ENCODE measurements at places on chromosomes 7 and 10.

GRCh38 chr10:73060738-73061635, 35.7 kb downstream of the P4HA1 start:
- DNase-seq = peak; percentile 37

DNA sequence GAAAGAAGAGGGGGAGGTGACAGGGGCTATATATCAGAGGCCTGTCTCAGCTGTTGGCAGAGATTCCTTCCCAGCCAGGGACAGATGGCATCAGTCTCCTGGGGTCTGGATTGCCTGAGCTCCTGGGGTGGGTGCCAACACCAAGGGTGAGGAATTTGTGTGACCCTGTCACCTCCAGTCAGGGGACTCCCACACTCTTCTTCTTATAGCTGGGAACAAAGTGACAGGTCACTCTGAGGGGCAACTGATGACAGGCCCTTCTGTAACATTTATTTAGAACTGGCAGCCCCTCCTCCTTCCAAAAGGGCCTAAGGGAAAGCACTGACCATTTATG, 53.7 kb upstream of the DUSP5 start:
- no peak for DNase-seq

- peak; percentile 55 for DNase-seq
These were observed 98.9 kb downstream of the DYNC1I1 start for GRCh38 chr7:95871075-95871848.

- no peak for DNase-seq
These were observed 221.5 kb upstream of the FOXK1 start for GRCh38 chr7:4460597-4460996.

DNA sequence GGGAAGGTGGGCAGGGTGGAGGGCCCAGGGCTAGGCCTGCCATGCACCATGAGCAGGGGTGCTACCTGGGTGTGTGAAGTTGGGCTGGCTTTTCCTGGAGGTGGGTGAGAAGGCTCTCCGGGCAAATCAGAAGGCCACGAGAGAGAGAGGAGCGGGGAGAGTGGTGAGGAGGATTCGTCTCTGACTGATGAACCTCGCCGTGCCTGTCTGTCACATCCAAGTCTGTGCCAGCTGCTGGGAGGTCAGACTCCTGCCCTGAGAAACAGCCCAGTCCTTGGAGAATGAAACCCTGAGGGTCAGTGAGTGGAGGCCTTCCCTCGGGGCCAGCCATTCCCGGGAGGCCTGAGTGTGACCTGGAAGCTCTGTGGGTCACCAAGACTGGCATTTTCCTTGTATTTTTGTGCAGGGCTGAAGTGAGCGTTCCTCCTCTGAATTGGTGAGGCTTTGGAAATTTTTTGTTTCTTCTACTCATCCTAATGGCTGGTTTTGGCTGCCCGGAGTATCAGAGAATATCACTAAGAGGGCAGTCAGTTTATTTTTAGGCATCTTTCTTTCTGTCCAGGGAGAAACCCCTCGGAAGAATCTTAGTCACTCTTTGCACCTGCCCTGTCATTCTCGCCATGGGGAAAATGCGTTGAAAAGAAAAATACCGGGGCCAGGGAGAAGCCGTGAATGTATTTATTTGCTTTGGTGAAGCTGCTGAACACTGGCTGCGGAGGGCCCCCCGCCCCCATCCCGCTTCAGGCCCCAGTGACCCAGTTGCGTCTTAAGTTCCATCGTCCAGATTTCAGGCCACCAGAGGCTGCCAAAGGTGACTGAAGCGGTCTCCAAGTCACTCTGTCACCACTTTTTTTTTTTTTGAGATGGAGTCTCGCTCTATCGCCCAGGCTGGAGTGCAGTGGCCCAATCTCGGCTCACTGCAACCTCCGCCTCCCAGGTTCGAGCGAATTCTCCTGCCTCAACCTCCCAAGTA, 6.5 kb upstream of the AP5Z1 start:
- no peak for DNase-seq

GRCh38 chr10:124522933-124523871, 61.6 kb downstream of the LHPP start:
- no peak for DNase-seq

DNA sequence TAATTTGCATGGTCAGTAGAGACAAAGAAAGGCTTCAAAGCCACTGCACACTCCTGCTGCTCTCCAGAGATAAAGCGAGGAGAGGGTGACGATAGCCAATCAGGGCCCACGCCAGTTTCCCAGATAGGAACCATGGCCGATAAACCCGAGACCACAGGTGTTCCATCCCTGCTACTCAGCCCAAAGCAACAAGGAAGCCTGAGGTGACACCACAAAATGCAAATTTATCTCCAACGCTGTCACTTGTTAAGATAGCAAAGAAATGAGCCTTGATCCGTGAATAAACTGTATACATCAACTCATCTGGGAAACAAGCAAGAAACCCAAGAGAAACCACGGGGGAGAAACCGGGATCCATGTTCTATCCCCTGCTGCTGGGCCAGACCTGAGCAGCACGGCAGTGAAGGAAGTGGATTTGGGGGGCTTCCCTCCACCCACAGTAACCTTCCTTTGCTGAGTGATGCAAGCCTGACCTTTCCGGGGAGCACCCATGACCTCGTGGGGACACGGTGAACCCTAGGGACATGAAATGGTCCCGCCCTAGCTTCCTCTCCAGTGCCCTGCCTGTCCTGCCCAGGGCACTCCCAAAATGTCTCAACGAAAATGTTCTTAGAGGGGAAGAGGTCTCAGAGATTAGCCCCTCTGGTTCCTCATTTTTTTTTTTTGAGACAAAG, 164.6 kb downstream of the PTPRN2 start:
- no peak for DNase-seq

DNA sequence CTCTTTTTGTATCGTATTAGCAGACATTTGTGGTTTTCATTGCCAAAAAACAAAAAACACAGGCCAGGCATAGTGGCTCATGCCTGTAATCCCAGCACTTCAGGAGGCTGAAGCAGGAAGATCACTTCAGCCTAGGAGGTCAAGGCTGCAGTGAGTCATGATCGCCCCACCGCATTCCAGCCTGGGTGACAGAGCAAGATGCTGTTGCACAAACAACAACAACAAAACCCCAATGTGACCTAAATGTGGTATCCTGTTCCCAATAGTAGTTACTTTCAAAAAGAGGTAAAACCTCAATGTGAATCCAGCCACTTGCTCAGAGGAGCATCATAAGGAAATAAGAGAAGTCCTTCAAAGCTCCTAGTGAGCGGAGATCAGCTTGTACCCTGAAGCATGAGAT, 45.8 kb upstream of the SKAP2 start:
- DNase-seq = peak; percentile 90

- no peak for DNase-seq
These were observed 25.9 kb downstream of the ELFN1 start for GRCh38 chr7:1695800-1696454.

DNA sequence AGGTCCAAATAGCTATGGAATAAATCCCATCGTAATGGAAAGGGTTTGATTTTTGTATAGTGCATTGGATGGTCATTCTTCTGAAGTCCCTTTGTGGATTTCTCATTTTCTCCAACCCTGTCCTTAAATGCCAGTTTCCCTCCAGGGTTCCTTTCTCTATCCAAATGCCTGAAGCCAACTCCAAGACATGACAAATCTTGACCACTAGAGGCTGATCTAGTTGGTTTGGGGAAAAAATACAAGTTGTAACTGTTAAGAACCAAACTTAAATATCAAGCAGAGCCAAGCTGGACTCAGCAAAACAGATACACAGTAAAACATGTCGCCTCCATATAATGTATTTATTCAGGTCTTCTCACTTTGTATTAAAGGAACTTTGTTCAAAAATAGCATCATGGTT, 28.7 kb downstream of the FRMD4A start:
- DNase-seq = peak; percentile 25

DNA sequence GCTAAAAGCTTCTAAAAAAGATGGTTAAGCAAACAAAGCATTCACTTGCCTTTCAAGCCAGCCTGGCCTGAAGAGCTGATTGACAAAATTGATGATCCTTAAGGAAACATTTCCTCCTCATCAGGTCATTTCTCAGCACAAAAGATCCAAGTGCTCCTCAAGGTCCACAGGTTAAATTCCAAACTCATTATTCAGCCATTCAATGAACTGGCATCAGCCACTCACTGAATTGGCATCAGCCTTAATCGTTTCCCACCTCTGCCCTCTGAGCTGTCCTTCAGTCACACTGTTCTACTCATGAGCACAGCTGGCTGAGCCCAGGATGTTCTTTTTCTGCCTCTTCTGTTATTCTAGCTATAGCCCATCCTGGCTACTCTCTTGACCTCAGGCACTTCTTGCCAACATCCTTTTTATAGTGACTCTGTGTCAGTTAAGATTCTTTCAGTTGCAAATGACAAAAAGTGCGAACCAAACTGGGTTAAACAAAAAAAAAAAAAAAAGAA, 147.5 kb downstream of the RAB11FIP2 start:
- DNase-seq = no peak

- DNase-seq = no peak
These were observed 108.2 kb downstream of the LHPP start for GRCh38 chr10:124569623-124570470.

DNA sequence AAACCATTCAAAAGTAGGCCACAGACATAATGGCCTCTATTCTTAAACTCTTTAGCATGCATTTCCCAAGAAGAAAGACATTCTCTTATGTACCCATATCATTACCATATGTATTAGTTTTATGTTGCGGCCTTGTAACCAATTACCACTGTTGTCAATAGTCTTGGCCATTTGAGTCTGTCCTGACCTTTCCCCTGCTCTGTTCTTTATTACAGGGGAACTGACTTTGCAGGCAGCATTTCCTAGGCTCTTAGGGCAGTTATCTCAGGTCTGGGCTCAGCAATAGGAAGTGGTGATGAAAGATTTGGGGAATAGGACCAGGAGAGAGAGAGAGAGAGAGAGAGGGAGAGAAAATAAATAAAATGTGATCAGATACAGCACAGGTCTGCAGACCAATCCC, 194.5 kb upstream of the LRGUK start:
- no peak for DNase-seq

GRCh38 chr7:152081088-152081487, 55.6 kb downstream of the GALNT11 start:
- DNase-seq = peak; percentile 18

DNA sequence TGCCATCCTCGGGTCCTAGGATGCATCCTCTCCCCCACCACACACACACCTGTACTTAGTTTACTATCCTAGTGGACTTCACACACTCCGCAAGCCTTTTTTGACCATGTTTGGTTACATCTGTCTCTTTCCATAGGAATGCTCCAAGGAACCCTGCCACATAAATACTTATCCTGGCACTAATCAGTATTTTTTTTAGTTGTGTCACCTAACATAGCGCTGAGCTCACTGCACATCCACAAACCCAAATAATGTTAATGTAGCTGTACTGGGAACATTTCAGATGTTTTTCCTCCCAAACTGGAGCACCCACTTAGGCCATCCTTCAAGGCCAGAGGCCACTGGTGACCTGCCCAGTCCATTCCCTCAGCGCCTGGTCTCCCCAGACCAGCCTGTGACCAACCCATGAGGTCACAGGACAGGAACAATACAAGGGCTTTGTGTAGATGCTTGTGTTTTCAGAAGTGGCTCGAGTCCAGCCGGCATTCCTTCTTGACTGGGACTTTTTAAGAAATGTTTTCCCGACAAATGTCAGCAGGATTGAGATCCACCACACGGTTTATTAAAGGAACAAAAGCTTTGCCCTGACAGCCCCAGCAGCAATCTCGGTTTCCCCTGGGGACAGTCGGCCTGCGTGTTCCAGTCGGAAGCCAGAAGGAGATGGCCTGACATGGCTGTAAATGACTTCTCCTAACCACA, 181.4 kb downstream of the JCAD start:
- DNase-seq = no peak

- no peak for DNase-seq
These were observed 84.3 kb upstream of the GRB10 start for GRCh38 chr7:50867034-50867356.

DNA sequence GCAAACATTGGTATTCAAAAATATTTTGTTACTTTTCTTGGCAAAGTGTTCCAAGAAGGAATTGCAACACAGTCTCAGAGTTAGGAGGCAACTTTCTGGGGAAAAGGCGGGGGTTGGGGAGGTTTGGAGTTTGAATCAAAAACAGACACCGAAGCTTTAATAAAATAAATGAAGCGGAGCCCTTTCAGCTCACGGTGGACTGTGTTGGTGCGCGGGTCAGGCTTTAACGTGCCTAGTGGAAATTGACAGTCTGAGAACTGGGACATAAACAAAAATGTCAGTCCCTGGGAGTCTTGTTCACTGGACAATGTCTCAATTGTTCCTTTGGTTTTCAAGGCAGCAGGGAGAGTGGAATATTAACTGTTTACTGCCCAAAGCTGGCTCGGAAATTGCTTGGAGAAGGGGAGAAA, 109.3 kb downstream of the TCF7L2 start:
- peak; percentile 50 for DNase-seq

GRCh38 chr7:55550010-55550663, 22.2 kb downstream of the VOPP1 start:
- no peak for DNase-seq

GRCh38 chr10:6140141-6140841, 51.5 kb downstream of the RBM17 start:
- DNase-seq = no peak
